Left renal cortex interstitium (tissue), 4 donors: ENCODE measurements at places on chromosomes 2 and 18.

DNA sequence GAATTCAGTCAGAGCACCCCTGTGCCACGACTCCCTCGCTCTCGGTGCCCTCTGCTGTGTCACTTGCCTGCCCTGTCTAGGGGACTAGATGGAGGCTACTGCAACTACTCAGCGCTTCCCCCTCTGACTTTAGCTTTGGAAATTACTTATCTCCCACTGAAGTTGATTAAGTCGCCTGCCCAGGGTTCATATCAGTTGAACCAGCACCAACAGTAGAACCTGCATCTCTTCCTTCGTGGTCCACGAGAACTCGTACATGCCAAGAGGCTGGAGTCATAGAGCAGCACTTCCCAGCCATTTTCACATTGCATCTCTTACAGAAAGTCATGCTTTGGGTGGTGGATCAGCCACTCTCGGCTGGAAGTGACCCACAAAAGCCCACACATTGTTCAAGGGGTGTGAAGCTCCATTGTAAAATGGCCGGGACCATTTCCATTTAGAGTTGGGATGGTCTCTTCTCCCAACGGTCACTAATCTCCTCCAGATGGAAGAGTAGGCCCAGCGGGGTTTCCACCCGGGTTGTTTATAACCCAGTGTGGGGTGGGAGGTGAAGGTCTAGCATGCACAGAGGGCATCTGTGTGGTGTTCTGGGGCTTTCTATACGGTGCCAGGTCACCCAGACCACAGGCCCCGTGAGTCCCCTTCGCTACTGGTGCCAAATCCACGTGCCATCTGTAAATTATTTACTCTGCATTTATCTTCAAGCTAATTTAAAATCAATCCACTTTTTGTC is 38.0 kb downstream of the STEAP3 start:
- no peak for DNase-seq

DNA sequence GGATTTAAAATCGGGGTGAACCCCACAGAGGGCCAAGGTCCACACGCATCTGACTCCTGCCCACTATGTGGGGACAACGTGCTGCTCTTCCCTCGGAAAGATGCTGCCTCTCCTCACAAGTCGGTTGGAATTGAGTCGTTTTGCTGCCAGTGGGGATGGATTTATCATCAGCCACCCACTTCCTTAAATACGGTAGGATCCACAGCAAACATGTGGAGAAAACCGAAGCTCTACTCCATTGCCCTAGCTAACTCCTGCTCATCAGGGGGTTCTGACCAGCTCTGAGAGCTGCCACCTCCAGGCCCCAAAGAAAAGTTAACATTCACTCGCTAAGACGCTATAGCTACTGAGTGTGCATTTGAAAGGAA is 80.9 kb downstream of the CHRNA1 start:
- peak; percentile 7 for DNase-seq

- DNase-seq, result no peak
Observed at GRCh38 chr2:233339427-233339826, 14.9 kb upstream of the DGKD start.

DNA sequence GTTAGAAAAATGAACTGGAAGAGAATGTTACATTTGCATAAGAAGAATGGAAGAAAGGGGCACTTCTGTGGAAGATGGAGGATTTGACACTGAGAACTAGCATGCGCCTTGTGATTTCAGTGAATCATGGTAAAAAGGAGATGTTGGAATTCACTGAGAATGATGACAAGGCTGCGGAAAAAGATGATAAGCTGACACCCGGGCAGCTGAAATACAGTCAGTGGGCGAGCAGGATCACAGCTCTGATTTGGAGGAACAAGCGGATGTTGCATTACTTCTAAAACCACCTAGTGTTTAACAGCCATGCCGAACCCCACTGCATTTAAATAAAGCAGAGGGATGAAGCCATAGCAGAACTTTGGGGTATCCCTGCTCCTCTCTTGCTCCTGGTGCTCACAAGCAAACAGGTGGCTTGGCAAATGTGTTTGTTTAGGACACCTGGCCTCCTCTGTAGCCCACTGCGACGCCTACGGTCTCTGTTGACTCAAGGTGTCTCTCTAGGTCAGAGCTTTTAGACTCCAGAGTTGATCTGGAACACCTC is 134.9 kb downstream of the NDUFA10 start:
- no peak for DNase-seq

GRCh38 chr2:36773947-36774346 is 77.4 kb downstream of the VIT start:
- DNase-seq, result no peak

GRCh38 chr2:10680957-10681356 is 8.8 kb downstream of the NOL10 start:
- no peak for DNase-seq

DNA sequence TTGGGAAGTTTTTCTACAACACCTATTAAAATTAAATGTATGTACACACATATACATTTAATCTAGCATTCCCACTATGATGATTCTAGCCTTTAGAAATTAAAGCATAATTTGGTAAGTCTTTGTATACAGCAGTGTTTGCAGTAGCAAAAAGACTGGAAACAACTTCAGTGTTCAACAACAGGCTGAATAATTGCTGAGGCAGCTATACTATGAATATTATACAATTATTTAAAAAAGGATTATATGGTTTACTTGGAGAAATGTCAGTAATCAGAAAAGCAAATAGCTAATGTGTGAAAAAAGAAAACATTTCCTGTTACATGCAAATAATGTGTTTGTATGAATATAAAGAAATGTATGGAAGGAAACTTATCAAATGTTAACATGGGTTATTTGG is 1.4 kb upstream of the ZNF638 start:
- no peak for DNase-seq

- no peak for DNase-seq
Observed at GRCh38 chr2:112021290-112021689, 33.8 kb upstream of the TMEM87B start.

- DNase-seq, result no peak
Observed at GRCh38 chr2:45134726-45135125, 125.5 kb upstream of the SIX2 start.

- no peak for DNase-seq
Observed at GRCh38 chr2:39093218-39093898, 27.5 kb downstream of the SOS1 start.

DNA sequence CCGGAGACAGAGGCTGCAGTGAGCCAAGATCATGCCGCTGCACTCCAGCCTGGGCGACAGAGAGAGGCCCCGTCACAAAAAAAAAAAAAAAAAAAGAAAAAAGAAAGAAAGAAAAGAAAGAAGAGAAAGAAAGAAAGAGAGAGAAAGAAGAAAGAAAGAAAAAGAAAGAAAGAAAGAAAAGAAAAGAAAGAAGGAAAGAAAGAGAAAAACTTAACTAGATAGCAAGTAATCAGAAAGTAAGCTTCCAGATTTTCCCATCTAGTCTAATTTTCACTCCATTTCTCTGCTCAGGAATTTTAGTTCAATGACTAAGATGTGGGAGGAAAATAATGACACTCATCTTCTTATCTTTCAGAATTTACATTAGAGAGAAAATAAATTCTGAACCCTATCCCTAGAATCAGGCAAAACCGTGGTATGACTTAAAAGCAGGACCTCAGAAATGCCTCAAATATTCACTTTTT is 2.4 kb downstream of the GFPT1 start:
- DNase-seq, result no peak
